PC-9 (cell line): ENCODE measurements at places on chromosomes 7 and 10. TPM values are rescaled to one million over a fixed set of nuclear protein-coding genes. Genes with fewer than 3 reads are reported as not detected.
A peak's percentile ranks its signal among the peaks of the same experiment; 100 is the strongest.

DNA sequence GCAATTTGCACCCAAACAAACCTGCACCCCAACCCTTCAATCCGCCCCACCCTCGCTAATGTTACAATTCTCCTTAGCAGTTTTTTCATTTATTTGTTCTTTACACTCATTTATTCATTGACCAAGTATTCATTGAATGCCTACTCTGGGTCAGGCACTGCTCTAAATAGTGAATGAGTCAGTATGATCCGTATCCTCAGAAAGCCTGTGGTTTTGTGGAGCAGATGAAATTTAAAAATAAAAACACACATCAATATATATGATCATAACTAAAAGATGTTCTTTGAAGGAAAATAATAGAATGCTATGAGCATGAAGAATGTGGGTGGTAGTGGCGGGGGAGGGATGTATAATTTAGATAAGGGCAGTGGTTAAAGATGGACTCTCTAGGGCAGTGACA is 13.3 kb downstream of the IFIT5 start:
- peaks cover 9% of the 10 kb centered on the region for H3K4me1 ChIP-seq
- no peak overlapping the region for H3K4me3 ChIP-seq
- H3K27me3 ChIP-seq: no peaks in the 10 kb centered on the region
- H3K27ac ChIP-seq: no peak overlapping the region
- DNase-seq: no peak
- no peaks in the 10 kb centered on the region for H3K36me3 ChIP-seq

The PTF1A gene
- not detected in 2 replicates for total RNA-seq

- no peaks in the 10 kb centered on the region for H3K27me3 ChIP-seq
- no peak overlapping the region for H3K27ac ChIP-seq
- no peaks in the 10 kb centered on the region for H3K36me3 ChIP-seq
- no peak for DNase-seq
Measured at GRCh38 chr10:103811463-103811862, 43.9 kb downstream of the SH3PXD2A start.

DNA sequence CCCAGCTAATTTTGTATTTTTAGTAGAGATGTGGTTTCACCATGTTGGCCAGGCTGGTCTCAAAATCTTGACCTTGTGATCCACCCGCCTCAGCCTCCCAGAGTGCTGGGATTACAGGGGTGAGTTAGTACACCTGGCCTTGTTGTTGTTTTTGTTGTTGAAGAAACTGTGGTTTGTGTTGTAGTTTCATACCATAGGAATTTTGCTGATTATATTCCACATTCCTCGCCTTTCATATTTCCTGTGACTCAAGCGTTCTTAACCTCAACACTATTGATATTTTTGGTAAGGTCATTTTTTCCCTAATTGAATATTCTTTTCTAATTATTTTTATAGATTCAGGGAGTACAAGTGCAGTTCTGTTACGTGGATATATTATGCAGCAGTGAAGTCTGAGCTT is 16.7 kb downstream of the LIPF start:
- no peaks in the 10 kb centered on the region for H3K27me3 ChIP-seq
- no peaks in the 10 kb centered on the region for H3K36me3 ChIP-seq
- DNase-seq: peak; percentile 35
- no peaks in the 10 kb centered on the region for H3K4me1 ChIP-seq
- H3K4me3 ChIP-seq: no peak overlapping the region
- H3K27ac ChIP-seq: no peak overlapping the region

- H3K36me3 ChIP-seq: no peaks in the 10 kb centered on the region
- H3K27me3 ChIP-seq: no peaks in the 10 kb centered on the region
- H3K4me1 ChIP-seq: no peaks in the 10 kb centered on the region
- H3K4me3 ChIP-seq: no peak overlapping the region
Measured at GRCh38 chr10:34916314-34916713, 101.2 kb upstream of the PARD3 start.

DNA sequence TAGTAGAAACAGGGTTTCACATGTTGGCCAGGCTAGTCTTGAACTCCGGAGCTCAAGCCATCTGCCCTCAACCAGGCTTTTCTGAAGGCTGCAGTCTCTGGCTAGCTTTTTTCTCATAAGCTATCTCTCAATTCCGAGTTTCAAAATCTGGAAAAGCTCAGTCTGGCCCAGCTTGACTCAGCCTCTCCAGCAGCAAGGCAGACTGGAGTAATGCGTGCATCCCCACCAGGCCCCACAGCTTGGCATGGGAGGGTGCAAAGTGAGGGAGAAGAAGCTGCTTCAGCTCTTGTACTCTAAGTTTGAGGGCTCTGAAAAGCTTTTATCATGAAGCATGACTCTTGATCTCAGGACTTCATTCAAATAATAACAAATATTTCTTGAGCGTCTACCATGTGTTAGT is 4.8 kb downstream of the DHTKD1 start:
- H3K27me3 ChIP-seq: no peaks in the 10 kb centered on the region
- no peaks in the 10 kb centered on the region for H3K36me3 ChIP-seq
- no peak overlapping the region for H3K27ac ChIP-seq
- no peak overlapping the region for H3K4me3 ChIP-seq
- H3K4me1 ChIP-seq: no peaks in the 10 kb centered on the region
- DNase-seq: no peak

The HOXA4 gene
- total RNA-seq: not detected in 2 replicates

DNA sequence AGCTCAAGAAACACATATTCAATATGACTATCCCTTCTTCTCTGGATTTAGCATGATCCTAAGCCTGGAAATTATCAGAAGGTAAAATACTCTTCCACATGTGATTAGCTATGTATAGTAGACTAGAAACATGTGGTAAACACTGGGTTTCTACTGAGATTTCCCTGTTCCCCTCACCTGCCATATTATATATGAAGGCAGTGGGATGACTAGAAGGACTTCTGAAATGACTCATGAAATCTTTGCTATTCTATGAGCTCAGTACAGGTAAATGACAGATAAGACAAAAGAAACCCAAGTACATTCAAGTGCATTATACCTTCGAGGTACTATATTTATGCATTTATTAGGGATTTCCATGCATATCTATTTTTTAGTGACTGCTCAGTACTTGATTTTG is 152.9 kb downstream of the DNAJB9 start:
- H3K27me3 ChIP-seq: no peaks in the 10 kb centered on the region
- H3K4me1 ChIP-seq: no peaks in the 10 kb centered on the region
- DNase-seq: no peak

DNA sequence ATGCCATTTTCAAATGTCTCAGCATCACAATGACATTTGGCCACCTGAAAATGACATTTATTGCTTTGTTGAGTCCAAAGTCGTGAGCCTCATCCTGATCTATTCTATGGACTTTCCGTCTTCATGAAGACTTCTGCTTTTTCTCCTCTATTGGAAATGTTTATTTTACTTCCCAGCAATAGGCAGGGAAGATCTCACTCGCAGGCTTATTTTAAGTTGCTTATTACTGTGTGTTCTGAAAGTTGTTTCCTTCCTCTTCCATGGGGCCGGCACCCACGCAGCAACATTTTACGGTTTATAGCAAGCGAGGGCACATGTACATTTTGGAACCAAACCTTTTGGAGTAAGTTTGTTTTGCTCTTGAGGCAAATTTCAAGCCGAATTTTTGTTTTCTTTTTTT is 221.0 kb upstream of the KLF6 start:
- no peaks in the 10 kb centered on the region for H3K27me3 ChIP-seq
- no peaks in the 10 kb centered on the region for H3K36me3 ChIP-seq
- H3K4me1 ChIP-seq: no peaks in the 10 kb centered on the region
- no peak for DNase-seq
- no peak overlapping the region for H3K27ac ChIP-seq
- no peak overlapping the region for H3K4me3 ChIP-seq

DNA sequence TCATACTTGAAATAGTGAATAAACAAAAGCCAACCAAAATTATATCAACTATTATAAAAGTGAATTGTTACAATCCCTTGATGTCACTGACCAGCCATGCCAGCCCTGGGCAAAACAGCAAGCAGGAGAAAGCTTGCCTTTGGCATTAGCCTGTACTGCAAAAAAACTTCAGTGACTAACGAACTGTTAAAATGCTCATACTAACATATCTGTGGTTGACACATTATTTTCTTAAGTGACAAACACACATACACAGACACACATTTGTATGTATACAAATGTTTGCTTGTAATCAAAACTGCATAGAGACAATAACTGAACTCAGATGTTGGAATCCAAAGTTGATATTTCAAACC is 29.5 kb downstream of the CHCHD3 start:
- no peaks in the 10 kb centered on the region for H3K4me1 ChIP-seq
- no peaks in the 10 kb centered on the region for H3K27me3 ChIP-seq
- no peak overlapping the region for H3K27ac ChIP-seq
- DNase-seq: no peak
